Cardiac fibroblast (primary cell): ENCODE measurements at places on chromosomes 3 and 15.

- peak; percentile 10 for DNase-seq
Observed at GRCh38 chr15:49273734-49274318, 103.8 kb downstream of the GALK2 start.

DNA sequence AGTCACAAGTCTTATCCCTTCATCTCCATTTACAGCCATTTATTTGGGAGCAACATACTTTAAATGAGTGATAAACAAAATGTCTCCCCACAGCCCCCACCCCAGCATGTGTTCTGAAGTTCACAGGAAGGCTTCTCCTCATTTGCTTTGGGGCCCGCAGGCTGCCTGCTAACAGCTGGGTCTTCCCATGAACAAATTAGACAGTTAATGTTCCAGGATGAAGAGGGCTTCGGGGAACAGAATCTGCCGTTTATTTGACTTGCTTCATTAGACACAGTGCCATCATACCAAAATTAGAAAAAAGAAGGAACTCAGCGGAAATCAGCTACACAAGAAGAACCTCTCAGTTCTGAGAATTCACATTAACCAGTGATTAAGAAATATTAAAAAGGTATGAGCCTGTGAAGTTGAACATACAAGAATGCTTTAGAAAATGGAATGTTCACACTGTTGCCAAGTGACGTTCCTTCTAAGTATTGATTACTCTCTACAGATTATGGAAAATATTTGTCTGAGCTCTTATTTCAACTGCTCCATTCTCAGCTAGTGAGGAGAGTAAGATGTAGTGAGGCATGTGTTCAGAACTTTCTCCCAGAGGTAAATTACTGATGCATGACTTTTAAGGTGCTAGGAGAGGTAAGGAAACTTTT is 107.5 kb upstream of the THBS1 start:
- DNase-seq, result no peak

DNA sequence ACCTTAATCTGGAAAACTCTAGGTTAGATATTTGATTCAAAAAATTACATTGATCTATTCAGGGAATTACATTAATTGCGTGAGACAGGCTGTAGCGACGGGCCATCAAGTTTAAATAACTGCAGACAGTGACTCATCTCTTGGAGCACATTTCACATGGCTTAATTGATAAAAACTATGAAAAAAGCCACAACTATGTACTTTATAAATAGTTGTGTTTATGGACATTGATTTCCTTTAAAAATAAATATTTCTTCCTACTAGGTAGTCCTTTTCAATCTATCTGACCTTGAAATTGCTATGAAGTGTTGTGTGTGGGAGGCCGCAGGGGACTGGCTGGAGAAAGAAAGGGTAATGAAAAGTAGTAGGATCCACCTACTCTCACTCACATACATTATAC is 157.8 kb downstream of the IL1RAP start:
- DNase-seq, result peak; percentile 58

GRCh38 chr15:74890665-74890960 is 771 bp downstream of the MPI start:
- no peak for DNase-seq

DNA sequence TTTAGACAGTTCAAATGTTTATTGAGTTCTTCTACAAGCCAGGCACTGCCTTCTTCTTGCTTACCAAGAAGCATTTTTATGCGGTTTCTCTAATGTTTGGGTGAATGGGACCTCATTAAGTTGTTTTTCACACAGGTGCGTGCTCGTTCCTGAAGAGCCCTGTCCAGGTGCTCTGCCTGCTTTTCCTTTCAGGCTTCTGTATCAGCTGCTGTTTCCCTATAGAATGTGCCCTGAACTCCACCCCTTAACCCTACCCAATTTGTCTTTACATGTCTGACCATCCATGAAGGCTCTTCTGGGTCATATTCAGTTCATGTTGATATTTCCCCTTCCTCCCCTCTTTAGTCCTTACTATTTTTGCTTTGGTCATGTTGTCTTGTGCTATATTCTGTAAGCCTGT is 22.4 kb upstream of the GOLGA6L10 start:
- no peak for DNase-seq

DNA sequence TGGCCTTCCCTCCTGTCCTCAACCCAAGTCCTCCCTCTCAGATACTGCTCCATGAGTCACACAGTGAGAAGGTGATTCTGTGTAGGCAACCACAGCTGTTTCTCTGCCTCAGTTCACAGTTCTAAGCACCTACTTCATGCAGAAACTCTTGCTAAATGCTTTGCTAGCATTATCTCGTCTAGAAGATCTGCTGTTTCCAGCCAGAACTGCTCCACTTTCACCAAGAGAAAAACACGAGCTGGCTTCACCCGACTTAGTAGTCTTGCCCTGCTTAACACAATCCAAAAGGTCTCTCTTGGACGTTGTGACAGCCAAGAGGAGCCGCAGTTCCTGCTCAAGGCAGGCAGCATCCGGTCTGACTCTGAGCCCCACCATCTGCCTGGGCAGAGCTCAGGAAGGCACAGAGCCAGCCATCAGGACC is 272.1 kb downstream of the UACA start:
- DNase-seq, result peak; percentile 34

DNA sequence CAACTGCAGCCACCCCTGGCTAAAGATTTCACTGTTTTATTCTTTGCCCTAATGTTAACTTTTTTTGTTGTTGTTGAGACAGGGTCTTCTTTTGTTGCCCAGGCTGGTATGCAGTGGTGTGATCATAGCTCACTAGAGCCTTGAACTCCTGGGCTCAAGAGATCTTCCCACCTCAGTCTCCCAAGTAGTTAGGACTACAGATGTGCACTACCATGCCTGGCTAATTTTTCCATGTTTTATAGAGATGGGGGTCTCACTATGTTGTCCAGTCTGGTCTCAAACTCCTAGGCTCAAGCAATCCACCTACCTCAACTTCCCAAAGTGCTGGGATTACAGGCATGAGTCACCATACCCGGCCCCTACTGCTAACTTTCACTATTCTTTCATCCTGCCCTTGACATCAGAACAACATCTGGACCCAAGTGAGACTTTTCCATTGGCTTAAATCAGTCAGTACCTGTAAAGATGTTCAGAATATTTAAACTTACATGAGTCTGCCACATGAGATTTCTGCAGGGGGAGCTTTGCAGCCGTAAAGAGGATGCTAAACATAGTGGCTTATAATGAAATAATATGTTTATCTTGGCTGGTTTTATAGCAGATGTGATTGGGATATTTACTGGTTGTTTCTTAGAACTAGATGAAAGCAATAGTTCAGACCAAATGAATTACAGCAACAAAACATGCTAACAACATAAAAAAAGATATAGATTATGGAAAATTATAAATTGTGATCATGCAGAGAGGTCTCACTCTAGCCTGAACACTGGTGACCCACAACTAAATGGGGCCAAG is 73.6 kb downstream of the HMG20A start:
- DNase-seq, result peak; percentile 35

- DNase-seq, result peak; percentile 61
Observed at GRCh38 chr3:141940194-141940776, 63.8 kb downstream of the ATP1B3 start.

DNA sequence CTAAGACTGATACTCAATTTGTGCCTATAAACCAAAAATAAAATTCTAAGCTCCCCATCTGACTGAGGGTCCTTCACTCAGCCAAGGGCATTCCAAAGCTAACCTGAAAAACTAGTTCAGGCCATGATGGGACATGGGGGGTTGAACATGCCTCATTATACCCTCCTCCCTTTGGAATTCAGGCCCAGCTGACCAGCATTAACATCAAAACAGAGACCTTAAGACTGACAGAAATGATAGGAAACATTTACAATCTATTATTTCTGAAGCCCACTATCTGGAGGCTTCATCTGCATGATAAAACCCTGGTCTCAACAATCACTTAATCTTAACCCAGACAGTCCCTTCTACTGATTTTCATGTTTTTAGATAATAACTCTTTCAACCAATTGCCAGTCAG is 140.4 kb downstream of the ANO10 start:
- no peak for DNase-seq

- DNase-seq, result no peak
Observed at GRCh38 chr3:67649681-67650080, 4.7 kb downstream of the SUCLG2 start.

DNA sequence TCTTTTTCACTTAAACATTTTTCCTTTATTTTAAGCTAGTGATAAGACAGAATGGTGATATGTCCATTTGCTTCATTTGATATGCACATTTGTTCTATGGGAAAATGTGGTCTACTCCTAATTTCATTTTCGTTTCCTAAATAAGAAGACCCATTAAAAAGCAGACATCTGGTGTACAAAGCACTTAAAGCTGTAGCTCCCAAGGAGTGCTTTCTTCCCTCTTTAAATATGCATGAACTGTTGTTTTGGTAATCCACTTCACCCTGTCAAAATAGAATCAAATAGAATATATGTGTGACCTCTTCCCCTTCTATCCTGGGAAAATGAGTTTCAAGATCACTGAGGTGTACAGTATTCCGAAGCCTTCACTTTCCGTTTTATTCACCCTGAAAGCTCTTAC is 182.8 kb downstream of the ROBO2 start:
- DNase-seq, result no peak

DNA sequence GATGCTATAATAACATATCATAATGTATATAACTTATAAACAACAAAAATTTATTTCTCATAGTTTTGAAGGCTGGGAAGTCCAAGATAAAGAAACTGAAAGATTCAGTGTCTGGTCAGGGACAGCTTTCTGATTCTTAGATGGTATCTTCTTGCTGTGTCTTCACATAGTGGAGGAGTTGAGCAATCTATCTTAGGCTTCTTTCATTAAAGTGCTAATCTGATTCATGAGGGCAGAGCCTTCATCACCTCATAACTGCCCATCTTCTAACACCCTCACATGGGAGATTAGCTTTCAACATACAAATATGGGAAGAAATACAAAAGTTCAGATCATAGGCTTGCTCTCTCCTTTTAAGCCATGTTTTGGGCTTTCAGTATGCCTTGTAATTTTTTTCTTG is 774.8 kb upstream of the EPHA6 start:
- no peak for DNase-seq

DNA sequence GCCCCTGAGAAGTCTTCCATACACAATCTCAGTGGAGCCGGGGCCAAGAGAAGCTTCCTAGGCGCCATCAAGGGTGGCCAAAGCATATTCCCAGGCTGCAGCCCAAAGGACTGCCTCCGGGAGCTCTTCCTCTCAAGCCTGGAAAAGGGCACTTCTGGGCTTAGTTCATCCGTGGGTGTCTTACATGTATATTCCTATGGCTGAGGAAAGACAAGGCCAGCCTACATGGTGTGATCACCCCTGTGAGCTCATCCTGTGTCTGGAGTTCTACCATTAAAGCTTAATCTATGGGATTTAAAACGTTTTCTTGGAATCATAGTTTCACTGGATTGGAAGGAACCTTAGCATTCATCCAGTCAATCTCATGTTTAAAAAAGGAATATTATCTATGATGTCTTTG is 21.9 kb upstream of the TIMP4 start:
- DNase-seq, result no peak

GRCh38 chr3:69203631-69204314 is 81.4 kb upstream of the LMOD3 start:
- no peak for DNase-seq

GRCh38 chr15:38672814-38673670 is 108.4 kb upstream of the RASGRP1 start:
- no peak for DNase-seq

DNA sequence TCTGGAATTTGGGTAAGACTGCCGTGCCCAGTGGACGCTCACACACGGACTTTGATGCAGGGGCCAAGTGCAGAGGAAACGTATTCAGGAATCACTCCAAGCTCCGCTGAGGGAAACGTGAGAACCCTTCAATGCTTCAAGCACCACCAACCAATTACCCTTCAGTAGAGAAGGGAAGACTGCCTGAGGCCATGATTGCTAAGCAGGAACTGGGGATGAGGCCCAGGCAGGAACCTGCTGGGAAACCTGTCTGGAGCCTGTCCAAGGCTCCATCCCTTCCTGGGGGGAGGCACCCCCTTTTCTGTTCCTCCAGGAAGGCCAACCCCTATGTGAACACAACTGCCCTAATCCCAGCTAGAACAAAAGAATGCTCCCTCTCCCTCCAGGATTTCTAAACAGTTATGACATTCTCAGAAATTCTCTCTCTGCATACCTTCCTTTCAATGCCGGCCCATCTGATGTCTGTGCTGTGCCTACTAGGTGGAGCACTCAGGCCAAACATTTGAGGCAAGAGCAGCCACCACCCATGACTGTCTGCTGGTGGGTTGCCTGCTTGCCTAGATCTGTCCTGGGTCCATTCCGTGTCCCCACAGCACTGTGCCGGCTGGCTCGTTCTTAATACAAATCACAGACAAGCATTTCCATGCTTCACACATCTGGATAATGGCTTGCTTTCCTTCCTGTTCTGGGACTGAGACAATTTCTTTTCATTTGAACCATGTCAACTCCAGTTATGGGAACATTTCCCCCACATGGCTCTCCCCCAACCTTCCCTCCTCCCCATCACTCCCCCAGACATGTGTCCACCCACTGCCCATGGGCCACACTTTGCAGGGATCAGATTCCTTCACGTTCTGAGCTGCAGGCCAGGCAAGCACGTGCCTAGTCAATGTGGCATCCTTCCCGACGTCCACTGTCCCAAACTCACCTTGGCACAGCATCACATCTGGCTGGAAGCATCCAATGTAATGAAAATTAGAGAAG is 149.4 kb downstream of the ADAMTS17 start:
- DNase-seq, result no peak

GRCh38 chr3:149325581-149325980 is 7.9 kb downstream of the TM4SF18 start:
- DNase-seq, result no peak

DNA sequence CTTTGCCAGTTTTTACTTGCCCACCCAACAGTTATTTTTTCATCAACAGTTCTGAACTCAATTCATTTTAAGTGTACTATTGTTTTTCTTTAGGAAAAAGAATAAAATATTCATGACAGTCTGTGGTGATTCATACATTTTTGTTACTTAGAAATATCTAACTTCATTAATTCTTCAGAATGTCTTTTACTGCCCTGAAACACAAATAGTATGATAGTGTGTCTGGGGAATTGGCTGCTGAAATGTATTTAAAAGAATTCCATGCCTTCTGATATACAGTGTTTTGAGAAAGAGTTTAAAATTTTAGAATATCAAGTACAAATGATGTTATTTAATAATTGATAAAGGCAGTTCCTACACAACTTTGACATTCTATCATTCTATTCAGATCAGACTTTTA is 854.1 kb downstream of the NAALADL2 start:
- DNase-seq, result no peak

DNA sequence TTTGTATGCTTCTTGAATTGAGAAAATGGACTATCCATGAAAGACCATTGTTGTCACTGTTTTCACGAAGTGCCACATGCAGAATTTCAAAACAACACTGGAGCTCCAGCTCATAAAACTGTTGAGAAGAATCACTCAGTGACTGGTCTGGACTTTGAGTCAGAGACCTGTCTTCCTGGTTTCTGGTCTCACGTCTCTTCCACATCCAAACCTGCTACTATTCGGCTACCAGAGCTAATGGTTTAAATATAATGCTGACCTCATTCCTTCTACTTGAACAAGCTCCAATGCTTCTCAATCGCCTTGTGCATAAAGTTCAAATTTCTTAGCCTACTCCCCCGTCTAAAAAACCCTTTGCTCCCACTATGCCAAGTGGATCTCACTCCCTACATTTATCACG is 227.9 kb upstream of the NR2F2 start:
- no peak for DNase-seq

GRCh38 chr15:29740692-29741311 is 81.5 kb downstream of the TJP1 start:
- peak; percentile 15 for DNase-seq

- DNase-seq, result peak; percentile 64
Observed at GRCh38 chr3:108472001-108472591, 38.3 kb downstream of the MYH15 start.
